CD4-positive, alpha-beta T cell treated with Interleukin-12 subunit alpha and Interleukin-12 subunit beta, for 1 hour (primary cell): ENCODE measurements at places on chromosomes 2 and 18.

- DNase-seq, result no peak
These were observed 23.3 kb downstream of the GNLY start for GRCh38 chr2:85717308-85718008.

GRCh38 chr18:46220116-46220515 is 115.9 kb downstream of the HAUS1 start:
- no peak for DNase-seq

- no peak for DNase-seq
These were observed 402.3 kb upstream of the SLC14A2 start for GRCh38 chr18:45213040-45213333.

DNA sequence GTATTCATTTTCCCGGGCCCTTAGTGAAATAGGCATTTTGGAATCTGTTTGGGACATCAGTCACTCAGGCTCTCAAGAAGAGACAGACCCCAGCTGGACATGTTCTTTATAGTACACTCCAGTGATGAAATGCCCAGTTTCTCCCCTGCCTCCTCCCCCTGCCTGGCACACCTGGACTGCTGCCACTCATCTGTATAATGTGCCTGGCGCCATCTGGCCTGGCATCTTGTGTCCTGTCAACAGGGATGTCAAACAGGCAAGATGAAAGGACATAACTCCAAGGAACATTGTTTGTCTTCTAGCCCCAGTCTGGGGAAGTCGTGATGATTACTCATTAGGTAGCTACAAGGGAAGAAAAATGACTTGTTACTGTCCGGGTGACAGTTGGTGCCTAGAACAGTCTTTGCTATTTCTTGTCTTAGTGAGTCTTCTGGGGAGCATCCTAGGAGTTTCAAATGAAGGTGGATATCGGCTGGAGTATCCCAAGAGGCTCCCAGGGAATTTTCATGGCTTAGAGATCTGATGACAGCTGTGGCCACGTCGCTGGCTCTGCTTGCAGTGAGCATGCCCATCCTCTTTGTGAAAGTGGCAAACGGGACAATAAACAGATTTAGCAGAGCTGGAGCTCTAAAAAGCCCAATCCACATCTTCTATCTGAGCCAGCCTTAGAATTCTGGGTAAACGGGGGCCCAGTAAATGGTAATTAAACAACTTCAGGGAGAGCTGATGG is 153.6 kb downstream of the ALK start:
- DNase-seq, result no peak

DNA sequence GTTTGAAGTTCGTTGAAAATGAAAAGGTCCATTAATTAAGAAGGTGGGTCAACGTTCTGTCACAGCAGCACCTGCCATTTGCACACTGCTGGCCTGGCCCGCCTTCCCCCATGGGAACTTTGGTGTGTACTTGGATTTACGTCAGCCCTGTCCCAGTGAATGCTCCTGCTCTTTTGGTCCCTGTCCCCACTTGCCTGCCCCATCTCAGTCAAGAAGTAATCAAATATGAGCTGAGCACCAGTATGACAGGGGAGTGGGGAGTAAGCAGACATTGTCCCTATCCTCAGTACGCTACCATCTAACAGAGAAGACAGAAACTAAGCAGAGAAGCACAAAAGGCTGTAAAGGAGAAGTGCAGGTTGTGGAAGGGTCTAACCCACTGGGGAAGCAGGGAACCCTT is 65.1 kb downstream of the SLC4A3 start:
- DNase-seq, result no peak

GRCh38 chr2:60553495-60554073 is at the start of gene BCL11A:
BCL11A (minus strand) TSS chr2:60553654; CDS start chr2:60553270, 384 bp downstream.
- DNase-seq, result no peak

GRCh38 chr2:43563679-43564078 is 32.2 kb downstream of the THADA start:
- DNase-seq, result no peak

DNA sequence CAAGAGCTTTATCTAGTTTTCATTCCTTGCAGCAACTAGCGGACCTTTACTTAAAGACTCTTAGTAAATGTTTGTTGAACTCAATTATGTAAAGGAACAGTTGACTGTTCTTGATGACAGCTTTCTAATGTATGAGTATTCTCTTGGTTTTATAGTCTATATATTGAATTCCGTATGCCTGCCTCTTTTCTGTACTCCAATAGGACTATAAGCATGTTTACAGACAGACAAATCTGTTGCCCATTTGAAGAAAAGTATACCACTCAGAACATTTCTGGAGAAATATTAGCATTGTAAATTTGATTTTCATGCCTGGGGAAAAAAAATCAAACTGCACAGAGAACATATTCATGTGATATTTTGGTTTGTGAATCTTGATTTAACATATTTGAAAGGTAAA is 109.5 kb downstream of the LRRTM1 start:
- no peak for DNase-seq

- DNase-seq, result no peak
These were observed 14.9 kb upstream of the ACKR3 start for GRCh38 chr2:236554629-236555282.

- no peak for DNase-seq
These were observed 14.0 kb upstream of the DCC start for GRCh38 chr18:52325997-52326396.

DNA sequence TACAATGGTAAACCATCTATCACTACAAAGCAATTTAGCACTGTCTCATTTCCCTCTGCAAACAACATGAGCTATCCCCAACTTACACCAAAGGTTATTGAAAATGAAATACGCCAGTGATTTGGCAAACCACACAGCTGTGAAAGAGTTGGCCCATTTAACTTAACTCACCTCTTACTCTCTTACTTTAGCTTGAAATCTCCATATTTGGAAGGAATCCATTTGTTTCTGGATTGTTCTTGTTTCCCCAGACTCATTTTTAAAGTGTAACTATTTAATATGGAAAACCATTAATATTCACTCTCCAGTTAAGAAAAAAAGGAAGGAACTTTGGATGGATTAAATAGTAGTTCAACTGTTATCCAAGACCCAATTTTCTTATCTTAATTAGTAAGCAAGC is 93.7 kb upstream of the TRIB2 start:
- DNase-seq, result no peak
